ENCODE measurements at places on chromosomes 2 and 18. TPM values are rescaled to one million over a fixed set of nuclear protein-coding genes. Genes with fewer than 3 reads are reported as not detected.
A peak's percentile ranks its signal among the peaks of the same experiment; 100 is the strongest.

CAPG gene
- total RNA-seq, result 393 TPM

CYTIP gene
- total RNA-seq, result 21.4 TPM

ESCO1 gene
- 28.2 TPM for total RNA-seq

DNA sequence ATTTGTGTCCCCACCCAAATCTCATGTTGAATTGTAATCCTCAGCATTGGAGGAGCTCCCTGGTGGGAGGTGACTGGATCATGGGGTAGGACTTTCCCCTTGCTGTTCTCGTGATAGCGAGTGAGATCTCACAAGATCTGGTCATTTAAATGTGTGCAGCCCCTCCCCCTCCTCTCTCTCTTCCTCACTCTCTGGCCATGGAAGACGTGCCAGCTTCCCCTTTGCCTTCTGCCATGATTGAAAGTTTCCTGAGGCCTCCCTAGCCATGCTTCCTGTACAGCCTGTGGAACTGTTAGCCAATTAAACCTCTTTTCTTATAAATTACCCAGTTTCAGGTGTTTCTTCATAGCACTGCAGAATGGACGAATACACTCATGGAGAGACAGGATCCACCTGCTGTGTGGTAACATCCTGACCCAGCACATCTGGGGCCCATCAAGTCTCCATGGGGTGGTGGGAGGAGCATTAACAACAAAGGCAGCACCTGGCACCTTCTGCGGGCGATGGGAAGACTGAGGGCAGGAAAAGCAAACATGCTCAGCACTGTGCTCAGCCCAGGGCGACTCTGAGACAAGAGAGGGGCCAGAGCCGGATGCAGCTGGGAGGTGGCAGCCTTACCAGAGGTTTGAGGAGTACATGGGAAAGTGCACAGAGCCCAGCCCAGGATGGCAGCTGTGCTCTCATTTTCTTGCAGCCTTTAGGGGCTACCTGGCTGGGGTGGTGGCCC is 16.2 kb upstream of the ALPP start:
- H3K4me1 ChIP-seq, result peaks cover 3% of the 10 kb centered on the region
- no peaks in the 10 kb centered on the region for H3K27me3 ChIP-seq
- H3K27ac ChIP-seq, result no peak overlapping the region
- H3K36me3 ChIP-seq, result no peaks in the 10 kb centered on the region
- H3K4me3 ChIP-seq, result no peak overlapping the region

DNA sequence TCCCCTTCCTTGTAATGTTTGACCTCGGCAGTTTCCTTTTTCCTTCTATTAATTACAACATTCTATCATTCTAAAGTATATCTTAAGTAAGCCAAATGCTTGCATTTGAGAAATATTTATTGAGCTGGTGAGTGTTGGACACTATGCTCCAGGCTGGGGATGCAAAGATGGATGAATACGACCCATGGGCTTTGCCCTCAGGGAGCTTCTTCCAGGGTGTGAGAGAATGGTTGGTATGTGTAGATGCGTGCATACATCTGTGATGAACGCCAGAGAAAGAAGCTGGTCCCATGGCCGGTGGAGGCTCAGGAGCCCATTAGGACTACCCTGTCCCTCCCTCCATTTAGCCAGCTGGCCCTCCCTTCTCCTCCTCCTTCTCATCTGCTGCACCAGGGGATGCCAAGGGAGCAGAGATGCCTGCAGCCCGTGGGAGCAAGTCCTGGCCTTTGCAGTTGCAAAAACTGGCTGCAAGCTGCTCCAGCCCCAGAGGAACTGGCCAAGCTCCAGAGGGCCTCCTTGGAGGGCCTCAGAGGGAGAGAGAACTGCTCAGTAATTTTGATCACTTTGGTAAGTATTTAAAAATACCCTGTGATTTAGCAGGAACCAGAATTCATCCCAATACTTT is 65.7 kb upstream of the FOSL2 start:
- H3K4me1 ChIP-seq, result peaks cover 23% of the 10 kb centered on the region
- H3K27me3 ChIP-seq, result no peaks in the 10 kb centered on the region
- DNase-seq, result peak; percentile 82
- H3K27ac ChIP-seq, result no peak overlapping the region

GRCh38 chr2:120498121-120498520 is 152.2 kb downstream of the INHBB start:
- no peak overlapping the region for H3K4me3 ChIP-seq
- no peaks in the 10 kb centered on the region for H3K4me1 ChIP-seq
- no peak overlapping the region for H3K27ac ChIP-seq

GRCh38 chr2:241870611-241871537 is 1.3 kb downstream of the RTP5 start:
- no peaks in the 10 kb centered on the region for H3K36me3 ChIP-seq
- peaks cover under 1% of the 10 kb centered on the region for H3K4me1 ChIP-seq
- H3K27me3 ChIP-seq, result peaks cover 4% of the 10 kb centered on the region
- H3K27ac ChIP-seq, result no peak overlapping the region
- no peak overlapping the region for H3K4me3 ChIP-seq

DNA sequence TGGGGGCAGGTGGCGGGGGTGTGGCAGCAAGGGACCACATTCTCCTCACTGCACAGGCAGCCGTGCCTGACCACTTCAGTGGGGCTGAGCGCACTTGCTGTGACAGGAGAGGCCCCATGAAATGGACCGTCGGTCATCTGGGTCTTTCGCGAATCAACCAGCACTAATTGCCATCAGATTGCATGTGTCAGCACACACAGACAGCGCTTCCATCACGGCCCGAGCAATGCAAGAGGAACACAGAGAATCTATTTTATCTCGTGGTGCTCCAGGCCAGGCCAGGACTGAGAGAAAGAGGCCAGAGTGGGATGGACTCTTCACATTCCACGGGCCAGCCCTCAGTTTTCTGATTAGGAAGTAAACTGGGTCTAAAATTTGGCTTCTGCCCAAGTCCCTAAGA is 87.0 kb downstream of the EIPR1 start:
- H3K4me1 ChIP-seq, result no peaks in the 10 kb centered on the region
- H3K4me3 ChIP-seq, result no peak overlapping the region
- no peaks in the 10 kb centered on the region for H3K27me3 ChIP-seq
- H3K27ac ChIP-seq, result no peak overlapping the region

GRCh38 chr2:230778350-230779063 is 65.9 kb downstream of the CAB39 start:
- H3K27me3 ChIP-seq, result no peaks in the 10 kb centered on the region
- no peak overlapping the region for H3K27ac ChIP-seq
- peaks cover 7% of the 10 kb centered on the region for H3K4me1 ChIP-seq
- peaks cover 4% of the 10 kb centered on the region for H3K36me3 ChIP-seq
- no peak overlapping the region for H3K4me3 ChIP-seq

DNA sequence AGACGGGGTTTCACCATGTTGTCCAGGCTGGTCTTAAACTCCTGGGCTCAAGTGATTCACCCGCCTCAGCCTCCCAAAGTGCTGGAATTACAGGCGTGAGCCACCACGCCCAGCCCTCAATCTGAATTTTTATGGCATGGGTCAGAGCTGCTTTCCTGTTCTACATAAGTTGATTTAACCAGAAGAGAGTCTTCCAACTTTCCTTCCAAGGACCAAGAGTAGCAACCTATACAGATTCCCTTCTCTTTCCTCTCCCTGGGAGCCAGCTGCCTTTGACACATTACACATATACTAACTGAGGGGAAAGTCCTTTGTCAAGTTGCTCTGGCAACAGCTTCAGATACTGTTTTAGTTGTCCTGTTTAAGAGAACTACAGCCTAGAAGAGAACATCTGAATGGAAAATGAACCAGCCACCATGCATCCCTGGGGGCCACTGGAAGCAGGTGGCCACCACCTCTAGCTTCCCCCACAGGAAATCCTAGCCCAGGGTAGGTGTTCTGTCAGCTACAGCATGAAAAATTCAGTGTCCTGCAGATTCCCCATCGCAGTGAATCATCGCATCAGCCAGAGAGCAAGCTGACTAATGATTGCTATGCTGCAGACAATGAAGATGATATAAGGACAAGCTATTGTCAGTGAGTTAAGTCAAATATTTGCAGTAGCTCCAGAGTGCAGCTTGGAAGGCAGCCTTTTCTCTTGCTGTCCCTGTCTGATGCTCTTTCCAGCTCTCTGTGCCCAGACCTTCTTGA is 62.9 kb downstream of the POMC start:
- H3K4me3 ChIP-seq, result no peak overlapping the region
- H3K27me3 ChIP-seq, result no peaks in the 10 kb centered on the region
- H3K4me1 ChIP-seq, result no peaks in the 10 kb centered on the region
- H3K36me3 ChIP-seq, result no peaks in the 10 kb centered on the region

GRCh38 chr2:171702781-171703556 is 15.7 kb downstream of the DYNC1I2 start:
- no peaks in the 10 kb centered on the region for H3K27me3 ChIP-seq
- no peaks in the 10 kb centered on the region for H3K36me3 ChIP-seq
- peaks cover 4% of the 10 kb centered on the region for H3K4me1 ChIP-seq
- H3K4me3 ChIP-seq, result no peak overlapping the region
- H3K27ac ChIP-seq, result no peak overlapping the region

- H3K4me3 ChIP-seq, result no peak overlapping the region
- no peaks in the 10 kb centered on the region for H3K36me3 ChIP-seq
- peak; percentile 36 for DNase-seq
- peaks cover 17% of the 10 kb centered on the region for H3K4me1 ChIP-seq
- H3K27ac ChIP-seq, result no peak overlapping the region
Observed at GRCh38 chr18:48165111-48165866, 234.8 kb upstream of the SMAD2 start.

Measured in lung (tissue), 17 donors.